ENCODE measurements at places on chromosomes 1 and 21. TPM values are rescaled to one million over a fixed set of nuclear protein-coding genes. Genes with fewer than 3 reads are reported as not detected.

Gene CTNNBIP1
- total RNA-seq, result 24.3 TPM

Gene NUDT4B
- 30.9 TPM for total RNA-seq

Gene MARK1
- total RNA-seq, result 6.6 TPM

Gene ARHGEF10L
- 9.8 TPM for total RNA-seq

Gene TCEA3
- total RNA-seq, result 1.7 TPM

Gene A3GALT2
- total RNA-seq, result not detected

Gene AKR7A3
- total RNA-seq, result 0.77 TPM

Gene DYNLT4
- total RNA-seq, result not detected

Gene CMPK1
- 146 TPM for total RNA-seq

Gene DIRAS3
- 67.9 TPM for total RNA-seq

Gene GJA9
- total RNA-seq, result not detected

Gene OR6K3
- not detected for total RNA-seq

Gene PAFAH2
- 9.0 TPM for total RNA-seq

Gene ABCG1
- total RNA-seq, result 0.51 TPM

Gene HSD3B1
- not detected for total RNA-seq

Gene TNFAIP8L2
- not detected for total RNA-seq

Gene HTR6
- total RNA-seq, result not detected

Gene IFNLR1
- total RNA-seq, result 1.3 TPM

Data from Daoy (cell line).